ENCODE measurements at places on chromosomes 11 and 22.

GRCh38 chr11:132289590-132290256, 919.3 kb downstream of the NTM start:
- ATAC-seq: no peak

DNA sequence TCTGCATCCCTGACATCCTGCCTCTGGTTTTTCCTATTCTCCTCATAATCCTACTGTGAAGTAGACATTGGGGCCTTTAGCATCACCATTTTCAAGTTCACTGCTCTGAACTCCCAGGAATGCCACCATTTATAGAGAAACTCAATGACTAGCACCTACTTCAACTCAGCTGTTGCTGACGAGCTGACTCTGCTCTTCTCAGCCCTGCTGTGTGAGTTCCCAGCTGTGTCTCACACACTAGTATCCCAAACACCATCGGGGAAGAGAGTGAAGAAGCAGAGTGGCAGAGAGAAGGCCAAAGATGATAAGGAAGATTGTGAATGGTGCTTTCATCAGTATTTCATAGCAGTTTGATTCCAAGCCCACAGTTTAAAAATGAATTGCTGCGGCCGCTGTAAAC, 71.9 kb downstream of the PLEKHA7 start:
- ATAC-seq: no peak

- no peak for ATAC-seq
These were observed 303.0 kb upstream of the PITPNB start for GRCh38 chr22:28222052-28222451.

- ATAC-seq: no peak
These were observed 395.6 kb downstream of the TENM4 start for GRCh38 chr11:79045018-79045799.

DNA sequence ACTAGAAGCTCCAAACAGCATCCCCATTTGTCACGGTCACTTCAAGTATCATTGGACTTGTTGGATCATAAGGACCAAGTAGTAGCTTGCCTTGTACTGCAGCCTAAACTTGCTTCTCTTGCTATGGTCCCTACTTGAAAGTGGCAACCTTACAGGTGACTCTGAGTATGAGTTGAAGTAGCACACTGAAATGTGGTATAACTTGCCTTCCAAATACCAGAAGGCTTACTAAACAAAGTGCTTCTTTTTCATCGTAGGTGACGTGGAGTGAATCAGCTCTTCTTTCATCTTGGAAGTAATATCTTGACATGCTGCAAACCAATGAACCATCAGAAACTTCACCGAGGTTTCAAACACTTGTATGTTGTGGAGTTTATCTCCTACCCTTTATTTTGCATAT, 169.0 kb upstream of the DDI1 start:
- ATAC-seq: no peak

GRCh38 chr22:46416520-46416871, 81.0 kb downstream of the TRMU start:
- ATAC-seq: no peak

DNA sequence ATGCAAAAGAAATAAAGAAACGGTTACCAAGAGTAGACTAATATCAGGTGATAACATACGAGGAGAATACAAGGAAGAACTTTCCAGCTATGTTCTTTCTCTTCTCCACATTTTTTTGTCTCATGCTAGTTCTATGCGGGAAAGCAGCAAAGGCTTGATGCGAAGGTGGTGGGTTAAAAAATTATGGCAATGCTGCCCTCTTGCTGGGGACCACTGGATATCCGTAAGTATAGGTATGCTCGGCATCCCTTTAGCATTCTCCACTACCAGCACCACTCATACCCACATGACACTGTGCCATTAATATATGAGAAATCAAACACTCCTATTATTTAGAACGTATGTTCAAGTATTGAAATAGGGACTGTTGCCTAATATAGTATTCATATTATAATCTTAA, 776.4 kb downstream of the LRRC4C start:
- ATAC-seq: no peak

DNA sequence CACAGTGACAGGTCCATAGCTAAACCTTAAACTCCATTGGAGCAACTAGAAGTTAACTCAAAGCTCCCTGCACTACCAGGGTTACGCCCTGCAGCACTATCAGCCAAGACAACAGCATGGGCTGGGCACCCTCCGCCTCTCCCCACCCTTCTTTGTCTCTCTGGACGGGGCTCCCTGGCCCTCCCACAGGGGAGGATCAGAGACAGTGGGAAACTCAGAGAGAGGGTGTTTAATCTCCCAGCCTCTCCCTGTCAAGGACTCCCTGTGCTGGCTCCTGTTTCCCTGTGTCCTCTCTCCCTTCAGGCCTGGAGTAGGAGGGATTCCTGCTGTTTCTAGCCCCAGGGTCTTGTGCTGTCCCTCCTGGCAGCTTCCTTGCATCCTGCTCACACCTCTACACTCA, 56.9 kb upstream of the CSNK2A3 start:
- no peak for ATAC-seq

GRCh38 chr22:46684706-46685105, 53.3 kb downstream of the CERK start:
- peak; percentile 98 for ATAC-seq

DNA sequence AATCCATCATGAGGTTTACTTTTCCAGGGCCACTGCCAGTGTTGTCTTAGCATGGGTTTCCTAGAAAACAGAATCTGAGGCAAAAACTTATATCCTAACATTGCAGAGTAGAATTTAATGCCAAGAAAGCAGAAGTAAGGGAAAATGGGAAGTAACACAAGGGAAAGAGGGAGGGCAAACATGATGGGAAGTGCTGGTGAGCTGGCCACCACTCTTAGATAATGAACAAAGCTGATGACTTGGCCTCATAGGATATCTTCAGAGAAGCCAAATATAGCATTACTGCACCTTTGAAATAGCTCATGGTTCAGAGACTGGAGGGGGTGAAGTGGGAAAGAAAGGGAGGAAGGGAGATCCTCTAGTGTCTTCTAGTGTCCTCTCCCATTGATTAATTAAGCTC, 24.8 kb upstream of the CALCB start:
- ATAC-seq: no peak

DNA sequence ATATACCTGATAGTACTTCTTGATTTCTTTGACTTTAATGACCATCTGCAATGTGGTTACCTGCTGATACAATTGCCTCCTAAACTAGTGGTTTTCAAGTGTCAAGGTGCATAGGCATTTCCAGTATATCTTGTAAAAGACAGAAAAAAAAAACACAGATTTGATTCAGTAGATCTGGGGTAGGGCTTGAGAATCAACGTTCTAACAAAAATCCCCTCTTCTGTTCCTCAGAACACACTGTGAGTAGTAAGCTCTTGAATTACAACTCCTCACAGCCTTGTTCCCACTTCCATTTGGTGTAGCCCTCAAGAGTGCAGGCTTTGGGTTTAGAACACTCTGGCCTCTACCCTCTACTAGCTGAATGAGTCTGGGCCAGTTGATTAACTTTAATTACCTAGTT, 78.0 kb upstream of the CTSC start:
- ATAC-seq: no peak

DNA sequence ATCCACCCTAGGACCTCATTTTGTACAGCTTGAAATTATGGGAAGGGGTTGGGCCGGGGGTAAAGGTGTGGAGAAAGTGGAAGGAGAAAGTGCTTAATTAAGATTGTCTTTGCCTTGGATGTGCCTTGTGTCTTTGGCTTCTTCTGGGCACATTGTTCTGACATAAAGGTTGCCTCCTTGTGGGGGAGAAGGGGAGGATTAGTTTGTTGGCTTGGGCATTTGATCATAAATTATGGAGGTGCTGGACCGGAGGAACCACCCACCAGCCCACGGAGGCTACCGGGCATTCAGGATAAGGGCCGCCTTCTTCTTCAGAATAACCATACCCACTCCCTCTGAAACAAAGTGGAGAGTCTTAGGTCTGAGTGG, 1.3 kb downstream of the PAFAH1B2 start:
- no peak for ATAC-seq

- ATAC-seq: no peak
These were observed 104.4 kb downstream of the FANCF start for GRCh38 chr11:22521226-22521625.

GRCh38 chr11:97687111-97687510, 1297.3 kb downstream of the JRKL start:
- no peak for ATAC-seq

- ATAC-seq: no peak
These were observed 43.0 kb downstream of the THAP12 start for GRCh38 chr11:76337923-76338322.

GRCh38 chr11:111589886-111590499, 12.3 kb upstream of the SIK2 start:
- no peak for ATAC-seq

DNA sequence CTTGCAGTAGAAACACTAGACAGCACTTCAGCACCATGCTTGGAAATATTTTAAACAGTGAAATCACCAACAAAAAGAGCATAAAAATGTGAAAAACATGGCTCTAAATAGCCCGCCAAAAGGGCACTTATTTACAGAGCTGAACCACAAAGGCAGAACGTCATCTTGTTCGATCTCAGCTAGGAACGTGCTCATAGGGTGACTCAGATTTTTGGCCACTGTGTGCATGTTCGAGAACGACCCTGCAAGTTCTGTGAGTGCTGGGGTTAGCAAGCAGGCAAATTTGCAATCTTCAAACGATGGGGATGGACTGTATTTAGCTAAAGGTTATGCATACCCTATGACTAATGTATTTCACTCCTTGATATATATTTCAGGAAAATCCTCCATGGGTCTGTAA, 30.6 kb downstream of the OR2AT4 start:
- ATAC-seq: no peak

DNA sequence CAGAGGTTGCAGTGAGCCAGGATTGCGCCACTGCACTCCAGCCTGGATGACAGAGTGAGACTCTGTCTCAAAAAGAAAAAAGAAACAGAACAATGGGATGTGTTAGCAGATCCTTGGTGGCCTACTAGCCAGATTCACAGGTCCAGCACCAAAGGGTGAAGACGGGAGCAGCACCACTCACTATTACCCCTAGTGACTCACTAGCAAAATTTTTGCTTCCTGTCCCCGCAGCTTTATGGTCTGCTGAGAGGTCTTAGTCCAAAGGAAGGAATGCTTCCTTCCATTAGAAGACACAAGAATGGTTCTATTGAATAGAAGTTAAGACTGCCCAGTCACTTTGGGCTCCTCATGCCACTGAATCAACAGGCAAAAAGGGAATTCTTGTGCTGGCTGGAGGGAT, 35.9 kb upstream of the NUP50 start:
- no peak for ATAC-seq

DNA sequence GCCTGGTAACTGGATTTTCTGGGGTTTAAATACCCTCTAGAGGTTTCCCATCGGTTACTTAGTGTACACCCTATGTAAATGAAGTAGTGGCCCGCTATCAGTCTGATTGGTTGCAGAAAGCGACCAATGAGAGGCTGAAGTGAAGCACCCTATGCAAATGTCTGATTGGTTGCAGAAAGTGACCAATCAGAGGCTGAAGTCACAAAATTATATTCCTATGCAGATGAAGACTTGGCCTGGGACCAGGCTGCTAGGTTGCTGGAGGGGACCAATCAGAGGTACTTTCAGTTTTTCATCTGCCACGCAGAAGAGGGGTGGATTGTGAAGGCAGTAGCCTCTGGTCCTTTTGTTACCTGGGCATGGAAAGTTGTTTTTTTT, 134.8 kb downstream of the TBC1D22A start:
- ATAC-seq: no peak

GRCh38 chr11:87280143-87280542, 242.4 kb downstream of the TMEM135 start:
- ATAC-seq: no peak

- no peak for ATAC-seq
These were observed 16.9 kb downstream of the C22orf31 start for GRCh38 chr22:29044657-29045176.

DNA sequence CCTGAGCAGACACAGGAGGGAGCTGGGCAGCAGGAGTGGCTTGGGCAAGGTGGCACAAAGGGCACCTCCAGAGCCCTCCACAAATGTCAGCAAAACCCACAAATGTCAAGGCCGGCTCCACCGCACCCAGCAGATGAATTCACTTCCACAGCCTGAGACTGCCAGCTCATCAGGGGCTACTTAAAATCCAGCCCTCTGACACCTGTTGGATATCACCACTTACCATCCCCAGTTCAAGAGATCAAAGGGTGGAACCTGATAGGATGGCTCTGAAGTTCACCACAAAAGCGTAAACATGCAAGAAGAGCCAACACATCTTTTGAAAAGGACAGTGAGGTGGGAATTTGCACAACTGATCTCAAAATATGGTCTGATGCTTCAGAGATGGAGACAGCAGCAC, 168.6 kb upstream of the GRK3 start:
- ATAC-seq: no peak

DNA sequence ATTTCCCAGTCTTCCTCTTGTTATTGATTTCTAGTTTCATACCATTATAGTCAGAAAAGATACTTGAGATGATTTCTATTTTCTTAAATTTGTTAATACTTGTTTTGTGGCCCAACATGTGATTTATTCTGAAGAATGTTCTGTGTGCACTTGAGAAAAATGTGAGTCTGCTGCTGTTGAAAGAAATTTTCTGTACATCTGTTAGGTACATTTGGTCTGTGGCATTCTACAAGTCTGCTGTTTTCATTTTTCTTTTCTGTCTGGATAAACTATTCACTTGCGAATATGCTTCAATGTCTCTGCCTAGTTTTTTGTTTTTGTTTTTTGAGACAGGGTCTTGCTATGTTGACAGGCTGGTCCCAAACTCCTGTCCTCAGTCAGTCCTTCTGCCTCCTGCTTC, 26.4 kb upstream of the LUZP2 start:
- no peak for ATAC-seq

DNA sequence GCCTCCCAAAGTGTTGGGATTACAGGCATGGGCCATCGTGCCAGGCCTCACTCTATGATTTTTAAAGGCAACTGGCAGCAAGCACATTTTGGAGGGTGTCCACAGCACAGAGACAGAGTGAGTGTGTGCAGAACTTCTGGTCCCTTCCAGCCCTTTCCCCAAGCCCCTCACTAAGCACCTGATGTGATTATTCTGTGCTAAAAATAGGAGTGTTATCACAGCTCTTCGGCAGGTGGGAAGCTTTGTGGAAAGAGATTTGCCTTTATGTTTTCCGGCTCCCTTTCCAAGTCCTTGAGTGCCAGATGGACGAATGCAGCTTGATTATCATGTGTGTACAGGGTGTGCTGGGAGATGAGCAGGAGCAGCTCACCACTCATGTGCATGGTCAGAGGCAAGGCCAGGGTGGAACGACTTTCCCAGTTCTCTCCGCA, 310.8 kb downstream of the DDX10 start:
- no peak for ATAC-seq

DNA sequence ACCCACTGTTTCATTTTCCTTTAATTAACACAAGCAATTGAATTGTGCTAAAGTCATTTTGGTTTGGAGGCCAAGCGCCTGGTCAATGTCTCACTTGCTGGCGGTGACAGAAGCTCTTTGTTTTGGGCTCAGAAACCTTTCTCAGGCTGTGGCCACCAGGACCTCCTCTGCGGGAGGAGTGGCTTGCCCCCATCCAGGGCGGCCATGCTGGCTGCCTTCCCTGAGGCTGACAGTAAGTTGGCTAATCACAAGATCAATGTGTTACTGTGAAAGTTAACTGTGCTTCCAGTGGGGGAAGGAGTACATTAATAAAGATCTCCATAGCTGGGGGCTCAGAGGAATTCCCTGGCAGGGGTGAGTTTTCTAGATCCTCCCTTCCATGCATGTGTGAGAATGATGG, 1074.5 kb downstream of the NTM start:
- ATAC-seq: no peak

GRCh38 chr11:105447936-105448702, 161.8 kb upstream of the GRIA4 start:
- peak; percentile 58 for ATAC-seq

Data from stimulated activated memory B cell treated with anti-CD40 and anti-IgM and Interleukin-4, amounts not matched to agents 10 μg/mL and 1 μg/mL and 100 μg/mL, for 72 hours (primary cell).